Activated CD4-positive, CD25-positive, alpha-beta regulatory T cell treated with anti-CD3 and anti-CD28 coated beads, Interleukin-2, amount 50 U/mL, for 16 hours (primary cell): ENCODE measurements at places on chromosomes 7 and 10.

DNA sequence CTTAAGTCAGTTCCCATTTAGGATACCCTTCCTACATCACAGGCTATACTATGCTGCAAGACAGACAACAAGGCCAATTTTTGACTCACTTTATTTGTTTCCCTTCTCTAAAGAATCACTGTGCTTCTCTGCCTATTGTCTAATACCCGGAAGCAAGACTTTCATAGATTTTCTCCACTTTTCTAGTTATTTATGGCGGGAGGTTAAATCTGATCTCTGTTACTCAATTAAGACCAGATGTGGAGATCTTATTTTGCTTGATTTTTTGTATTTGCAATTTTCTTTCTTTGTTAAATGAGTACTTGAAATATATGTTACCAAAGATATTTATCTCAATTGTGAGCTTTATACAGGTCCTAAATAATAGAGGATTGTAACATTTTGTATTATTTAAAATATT lies 511.5 kb downstream of the ATRNL1 start:
- no peak for DNase-seq

DNA sequence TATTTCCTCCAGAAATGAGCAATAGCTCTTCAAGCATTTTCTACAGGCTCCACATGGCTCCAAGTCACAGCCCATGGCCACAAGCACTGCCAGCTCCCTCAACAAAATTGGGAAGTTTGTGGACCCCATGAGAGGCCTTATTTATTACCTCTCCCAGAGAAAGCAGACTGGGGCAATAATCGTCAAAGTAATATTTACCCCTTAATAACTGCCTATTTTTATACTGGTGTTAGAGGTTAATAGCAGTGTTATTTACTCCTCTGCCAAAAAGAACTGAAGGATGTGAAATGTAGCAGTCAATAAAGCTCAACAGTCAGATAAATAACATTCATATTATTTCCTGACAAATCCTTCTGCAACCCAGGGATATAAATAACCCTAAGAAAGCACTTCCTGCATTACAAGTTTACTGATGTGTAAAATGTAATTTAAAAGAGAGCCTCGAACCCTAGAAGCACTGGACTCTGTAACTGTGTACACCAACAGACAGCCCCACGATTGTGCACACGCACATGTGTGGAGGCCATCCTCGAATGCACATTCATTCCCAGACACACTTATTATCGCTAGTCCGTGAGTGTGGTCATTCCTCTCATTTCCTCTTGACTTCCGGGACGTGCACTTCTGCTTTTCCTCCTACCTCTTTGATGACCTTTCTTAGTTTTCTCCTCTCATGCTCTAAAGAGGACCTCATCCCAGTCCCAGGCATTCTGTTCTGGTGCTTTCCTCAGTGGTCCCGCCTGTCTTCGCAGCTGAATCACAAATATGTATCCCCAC lies 157.4 kb downstream of the EVX1 start:
- no peak for DNase-seq

GRCh38 chr7:80760292-80760691 lies 121.8 kb downstream of the CD36 start:
- DNase-seq = no peak

DNA sequence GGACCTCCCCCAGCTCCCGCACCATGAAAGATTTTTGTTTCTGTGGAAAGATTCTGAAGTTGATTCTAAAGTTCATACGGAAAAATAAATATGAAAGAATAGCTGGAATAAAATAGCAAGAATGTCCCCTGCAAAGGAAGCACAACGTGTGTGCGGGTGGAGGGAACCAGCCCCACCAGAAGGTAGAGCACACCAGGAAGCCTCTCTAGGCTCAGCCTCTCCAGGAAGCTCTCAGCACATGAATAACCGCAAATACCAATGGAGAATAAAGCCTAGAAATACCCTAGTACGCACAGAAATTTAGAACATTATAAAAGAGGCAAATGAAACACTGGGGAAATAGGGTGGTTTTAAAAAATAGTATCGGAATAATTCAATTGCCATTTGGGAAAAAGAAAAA lies 24.6 kb upstream of the FAM170B start:
- DNase-seq = no peak

- no peak for DNase-seq
These were observed 111.8 kb downstream of the TBXAS1 start for GRCh38 chr7:139940866-139941265.
